Tibial nerve (tissue), 4 donors: ENCODE measurements at places on chromosomes 3 and 15.

DNA sequence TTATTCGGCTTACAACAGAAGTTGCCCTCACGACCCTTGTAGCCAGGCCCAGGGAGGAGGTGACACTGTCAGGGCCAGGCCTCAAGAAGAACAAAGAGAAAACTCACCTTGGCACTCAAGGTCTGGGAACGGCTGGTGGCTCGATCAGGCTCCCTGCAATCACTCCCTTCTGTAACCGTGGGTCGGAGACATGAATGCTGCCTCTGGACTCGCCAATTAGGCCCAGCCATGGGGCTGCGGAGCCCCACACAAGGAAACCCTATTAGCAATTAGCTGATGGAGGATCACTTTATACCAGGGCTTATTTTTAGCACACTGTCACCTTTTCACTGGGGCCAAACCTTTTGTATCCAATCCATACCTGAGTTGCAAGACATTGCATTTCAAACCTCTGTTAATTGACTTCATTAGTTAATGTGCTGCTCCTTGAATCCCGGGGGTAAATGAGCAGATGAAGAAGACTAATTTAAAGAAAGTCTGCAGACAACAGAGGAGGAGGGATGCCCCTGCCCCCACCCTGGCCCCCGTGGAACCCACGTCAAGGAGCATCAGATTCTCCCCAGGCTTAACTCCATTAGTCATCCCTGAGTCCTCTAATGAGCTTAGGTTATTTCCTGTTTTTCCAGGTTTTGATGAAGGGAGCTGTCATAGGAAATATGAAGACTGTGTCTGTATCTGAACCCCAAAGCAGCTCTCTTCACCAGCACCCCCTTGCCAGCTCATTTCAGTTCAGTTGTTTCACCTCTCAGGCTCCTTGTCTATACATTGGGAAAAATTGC lies 255.3 kb downstream of the RORA start:
- DNase-seq, result no peak

DNA sequence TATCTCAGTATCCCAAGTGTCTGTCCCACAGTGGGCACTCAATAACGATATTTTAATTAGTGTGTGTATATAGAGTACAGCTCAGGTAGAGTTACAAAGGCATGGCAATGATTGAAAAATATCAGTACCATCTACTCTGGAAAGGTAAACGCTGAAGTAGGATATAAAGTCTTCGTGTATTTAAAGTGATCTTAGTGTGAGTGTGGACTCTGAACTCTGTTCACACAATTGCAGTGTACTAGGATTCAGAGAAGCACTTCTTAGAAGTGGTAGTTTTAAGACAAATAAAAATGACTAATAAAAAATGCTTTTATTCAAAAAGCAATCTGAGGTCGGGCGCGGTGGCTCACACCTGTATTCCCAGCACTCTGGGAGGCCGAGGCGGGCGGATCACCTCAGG lies 62.9 kb upstream of the RAP2B start:
- no peak for DNase-seq

GRCh38 chr3:124700880-124701684 lies 29.2 kb upstream of the UMPS start:
- DNase-seq, result no peak

- DNase-seq, result no peak
These were observed 31.5 kb downstream of the UBE2E1 start for GRCh38 chr3:23837286-23837685.

DNA sequence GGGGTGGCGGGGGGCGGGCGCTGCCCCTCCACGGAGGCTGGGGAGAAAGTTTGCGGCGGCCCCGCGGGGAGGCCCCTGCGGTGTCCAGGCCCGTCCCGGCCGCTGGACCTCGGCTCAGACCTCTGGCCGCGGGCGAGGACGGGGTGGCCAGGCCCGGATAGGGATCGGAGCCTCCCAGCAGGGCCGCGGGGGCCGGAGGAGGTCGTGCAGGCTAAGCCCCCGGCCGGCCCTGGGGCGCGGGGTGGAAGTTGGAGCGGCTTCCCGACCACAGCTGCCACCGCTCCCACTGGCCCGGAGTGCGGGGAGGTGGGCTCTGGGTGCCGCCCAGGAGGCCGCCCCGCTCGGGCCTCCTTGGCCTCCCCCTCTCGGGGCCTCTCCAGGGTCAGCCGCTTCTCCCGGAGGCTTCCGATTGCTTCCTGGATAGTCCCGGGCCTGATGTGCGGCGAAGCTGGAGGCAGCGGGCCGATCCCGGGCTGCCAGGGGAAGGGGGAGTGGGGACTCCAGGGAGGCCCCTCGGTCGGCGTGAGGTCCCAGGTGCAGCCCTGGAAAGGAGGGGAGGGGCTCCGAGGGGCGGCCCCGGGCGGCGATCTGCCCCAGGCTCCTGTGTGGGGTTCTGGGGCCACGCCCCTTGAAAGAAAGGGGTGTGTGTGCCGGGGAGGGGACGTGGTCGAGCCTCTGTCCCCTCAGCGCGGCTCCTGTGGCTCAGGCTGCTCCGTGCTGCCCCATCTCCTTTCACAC lies 907 bp downstream of the PLXNA1 start:
- DNase-seq, result no peak

DNA sequence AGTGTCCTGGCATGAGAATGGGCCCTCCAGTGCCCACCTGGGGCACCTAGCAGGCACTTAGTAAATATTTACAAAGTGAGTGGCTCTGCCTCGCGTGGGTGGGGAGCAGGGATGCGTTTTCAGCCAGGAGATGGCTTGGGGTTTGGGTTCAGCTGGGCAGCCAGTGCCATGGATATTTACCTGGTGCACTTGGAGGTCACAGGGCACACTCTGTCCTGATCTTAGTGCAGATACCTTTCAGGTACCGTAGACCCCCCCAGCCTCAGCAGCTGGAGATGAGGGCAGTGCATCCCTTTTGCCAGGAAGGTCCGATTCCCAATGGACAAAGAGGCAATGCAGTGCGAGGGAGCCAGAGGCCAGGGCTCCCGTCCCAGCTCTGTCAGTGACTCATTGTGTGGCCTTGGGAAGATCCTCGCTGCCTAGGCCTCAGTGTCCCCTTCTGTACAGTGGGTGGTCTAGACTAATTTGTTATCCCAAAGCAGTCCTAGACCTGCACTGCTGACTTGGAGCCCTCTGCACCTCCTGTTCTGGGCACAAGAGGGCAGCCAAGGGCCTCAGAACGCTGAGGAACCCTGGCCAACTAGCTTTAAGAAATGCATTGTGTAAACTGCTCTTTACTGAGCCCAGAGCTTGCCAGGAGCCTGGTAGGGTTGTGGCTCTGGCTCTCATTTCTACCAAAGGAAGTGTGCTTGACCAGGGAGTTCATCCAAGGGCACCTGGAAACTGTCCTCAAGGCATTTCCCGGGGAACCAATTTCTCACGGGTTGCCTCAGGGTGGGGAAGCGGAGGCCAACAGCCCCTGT lies 16.0 kb downstream of the HDAC11 start:
- DNase-seq, result peak; percentile 89

DNA sequence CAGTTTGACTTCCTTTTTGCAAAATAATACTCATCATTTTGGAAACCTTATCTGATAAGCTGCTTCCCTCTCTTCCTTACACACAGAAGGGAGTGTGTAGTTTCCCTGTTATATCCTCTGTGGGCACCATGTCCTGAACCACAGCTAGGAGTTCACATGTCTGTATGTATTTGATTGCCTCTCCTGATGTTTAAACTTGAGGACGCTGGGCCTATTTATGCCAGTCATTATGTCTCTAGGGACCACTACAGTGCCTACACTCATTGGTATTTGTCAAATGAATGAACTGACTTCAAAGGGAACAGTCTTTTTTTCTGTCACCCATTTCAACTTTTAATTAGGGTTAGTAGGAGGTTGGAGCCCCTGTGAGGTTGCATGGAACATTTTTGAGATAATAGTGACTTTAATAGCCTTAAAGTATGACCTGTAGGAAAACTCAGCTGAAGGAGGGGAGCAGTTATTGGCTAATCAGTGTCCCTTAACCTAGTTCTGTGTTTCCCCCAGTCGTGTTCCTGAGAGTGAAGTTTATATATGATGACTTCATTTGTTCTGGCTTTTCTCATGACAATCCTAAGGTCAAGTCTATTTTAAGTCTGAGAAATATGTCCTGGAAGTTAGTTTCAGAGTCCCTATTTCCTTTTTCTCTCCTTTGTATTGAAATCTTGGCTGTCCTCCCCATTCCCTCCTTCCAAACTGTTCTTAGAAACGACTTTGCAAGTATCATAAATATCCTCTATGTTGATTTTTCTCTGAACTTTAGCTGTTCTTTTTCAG lies 28.9 kb downstream of the PDE8A start:
- DNase-seq, result no peak

DNA sequence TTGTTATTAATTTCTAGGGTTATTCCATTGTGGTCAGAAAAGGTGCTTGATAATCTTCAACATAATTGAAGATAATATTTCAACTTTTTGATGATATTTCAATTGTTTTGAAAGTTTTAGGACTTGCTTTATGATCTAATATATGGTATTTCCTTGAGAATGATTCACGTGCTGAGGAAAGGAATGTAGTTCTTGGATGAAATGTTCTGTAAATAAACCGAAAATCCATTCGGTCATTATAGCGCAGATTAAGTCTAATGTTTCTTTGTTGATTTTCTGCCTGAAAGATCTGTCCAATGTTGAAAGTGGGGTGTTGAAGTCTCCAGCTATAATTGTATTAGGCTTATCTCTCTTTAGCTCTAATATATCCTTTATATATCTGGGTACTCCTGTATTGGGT lies 617.5 kb upstream of the NECTIN3 start:
- DNase-seq, result no peak

DNA sequence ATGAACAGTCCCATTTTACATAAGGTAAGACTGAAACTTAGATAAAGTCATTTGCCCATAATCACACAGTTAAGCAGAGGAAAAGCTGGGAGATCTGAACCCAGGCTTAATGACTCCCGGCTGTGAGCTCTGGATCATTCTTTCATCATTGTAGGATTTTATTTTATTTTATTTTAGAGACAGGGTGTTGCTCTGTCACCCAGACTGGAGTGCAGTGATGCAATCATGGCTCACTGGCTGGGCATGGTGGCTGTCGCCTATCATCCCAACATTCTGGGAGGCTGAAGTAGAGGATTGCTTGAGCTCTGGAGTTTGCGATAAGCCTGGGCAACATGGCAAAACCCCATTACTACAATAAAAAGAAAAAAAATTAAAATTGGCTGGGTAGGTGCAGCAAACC lies 31.2 kb upstream of the RAF1 start:
- no peak for DNase-seq
